ENCODE measurements at places on chromosomes 1 and 21.

- no peak for DNase-seq
Measured at GRCh38 chr21:29052224-29052623, 21.2 kb downstream of the CCT8 start.

DNA sequence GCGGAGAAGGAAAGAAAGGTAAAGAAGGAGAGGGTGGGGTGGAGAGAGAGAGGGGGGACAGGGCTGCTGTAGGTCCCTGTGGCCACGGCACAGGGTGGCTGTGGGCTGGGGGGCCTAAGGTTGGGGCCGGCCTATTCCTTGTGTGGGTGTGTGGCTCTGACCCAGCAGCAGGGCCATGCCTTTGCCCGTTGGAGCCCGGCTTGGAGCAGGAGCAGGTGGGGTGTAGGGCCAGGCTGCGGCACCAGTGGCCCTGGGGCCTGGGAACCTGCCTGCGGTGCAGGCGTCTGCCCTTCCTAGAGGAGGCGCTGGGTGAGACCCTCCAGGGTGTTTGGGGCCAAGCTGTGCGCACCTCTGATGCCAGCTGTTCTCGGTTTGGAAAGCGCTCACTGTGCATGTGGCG lies 19.7 kb upstream of the SUMO3 start:
- no peak for DNase-seq

- no peak for DNase-seq
Measured at GRCh38 chr1:30757352-30758120, at the start of gene LAPTM5. TSS of gene LAPTM5 (minus strand) at chr1:30757774. CDS start at chr1:30757745, 29 bp downstream.

DNA sequence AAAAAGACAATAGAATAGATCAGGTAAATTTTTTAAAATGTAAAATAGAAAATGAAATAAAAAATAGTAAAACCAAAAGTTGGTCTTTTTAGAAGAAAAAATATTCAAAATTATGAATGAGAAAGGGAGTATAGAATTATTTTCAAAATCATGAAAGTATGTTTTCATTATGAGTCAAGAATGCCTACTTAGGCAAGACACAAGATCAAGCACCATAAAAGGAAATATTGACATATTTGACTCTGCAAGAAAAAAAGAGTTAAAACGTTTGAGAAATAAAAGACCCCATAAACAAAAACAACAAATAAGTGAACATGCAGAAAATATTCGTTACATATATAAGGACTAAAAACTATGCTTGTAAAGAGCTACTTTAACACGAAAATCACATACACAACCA lies 4.8 kb upstream of the COX20 start:
- no peak for DNase-seq

DNA sequence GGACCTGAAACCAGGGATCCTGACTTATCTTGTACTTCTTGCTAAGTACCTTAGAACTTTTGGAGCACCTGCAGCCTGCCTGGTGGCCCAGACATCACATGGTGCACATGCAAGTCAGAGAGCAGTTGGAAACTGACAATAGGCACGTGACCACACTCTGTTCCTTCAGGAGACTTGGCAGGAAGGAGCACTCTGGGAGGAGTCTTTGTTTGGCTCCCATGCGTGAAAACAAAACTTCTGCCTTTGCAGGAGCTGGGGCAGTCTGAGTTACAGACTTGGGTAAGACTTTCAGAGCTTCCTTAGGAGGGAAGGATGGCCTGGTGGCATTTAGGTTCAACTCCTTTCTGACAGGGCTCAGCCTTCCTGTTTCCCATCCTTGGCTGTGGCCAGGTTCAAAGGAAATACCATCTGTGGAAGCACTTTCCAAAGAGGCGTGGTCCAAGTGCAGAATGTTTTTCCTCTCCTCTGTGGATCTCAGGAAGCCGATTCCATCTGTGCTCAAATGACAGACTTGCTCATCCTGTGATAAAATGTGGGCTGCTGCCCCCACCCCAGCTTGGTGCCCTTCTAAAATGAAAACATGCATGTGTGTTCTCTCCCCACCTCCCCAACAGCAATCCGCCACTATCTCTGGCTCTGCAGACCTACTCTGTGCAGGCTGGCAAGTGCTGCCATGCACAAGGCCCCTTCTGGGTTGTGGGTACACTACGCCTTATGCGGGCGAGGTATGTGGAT lies 14.1 kb upstream of the ZNF436 start:
- DNase-seq = no peak

DNA sequence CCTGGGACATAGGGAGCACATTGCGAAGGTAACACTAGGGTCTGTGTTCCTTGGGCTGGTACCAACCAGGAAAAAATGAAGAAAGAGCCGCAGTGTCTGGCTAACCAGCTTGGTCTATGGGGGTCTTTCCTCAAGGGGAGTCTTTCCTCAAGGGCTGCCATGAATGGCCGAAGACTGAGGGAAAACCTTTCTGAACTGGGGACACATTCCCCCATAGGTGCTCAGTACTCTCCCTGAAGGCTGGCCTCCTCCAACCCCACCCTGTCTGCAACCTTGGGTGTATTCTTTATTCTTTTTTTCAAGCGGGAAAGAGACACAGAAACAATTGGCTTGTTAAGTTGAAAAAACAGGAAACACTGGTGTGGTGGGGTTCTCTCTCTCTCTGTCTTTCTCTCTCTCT lies 200.5 kb downstream of the BACH1 start:
- no peak for DNase-seq

- DNase-seq = no peak
Measured at GRCh38 chr1:193479187-193479586, 292.8 kb upstream of the B3GALT2 start.

GRCh38 chr1:228082918-228083870 lies 686 bp downstream of the ARF1 start:
- no peak for DNase-seq

- no peak for DNase-seq
Measured at GRCh38 chr1:205545991-205546390, 41.5 kb downstream of the CDK18 start.

All from BE2C (cell line).